ENCODE measurements at places on chromosomes 2 and 18. TPM values are rescaled to one million over a fixed set of nuclear protein-coding genes. Genes with fewer than 3 reads are reported as not detected.

Gene RUFY4
- not detected for total RNA-seq

Gene LIPG
- total RNA-seq: not detected

Gene CNGA3
- not detected for total RNA-seq

GRCh38 chr2:38581193-38582147 is 21.3 kb downstream of the HNRNPLL start:
- no peak for DNase-seq

- no peak for DNase-seq
These were observed 190.7 kb downstream of the MTCL1 start for GRCh38 chr18:8895987-8896619.

GRCh38 chr2:215631696-215632095 is 195.8 kb upstream of the FN1 start:
- DNase-seq: no peak

- DNase-seq: no peak
These were observed 642.4 kb upstream of the RAB6C start for GRCh38 chr2:129337076-129337475.

DNA sequence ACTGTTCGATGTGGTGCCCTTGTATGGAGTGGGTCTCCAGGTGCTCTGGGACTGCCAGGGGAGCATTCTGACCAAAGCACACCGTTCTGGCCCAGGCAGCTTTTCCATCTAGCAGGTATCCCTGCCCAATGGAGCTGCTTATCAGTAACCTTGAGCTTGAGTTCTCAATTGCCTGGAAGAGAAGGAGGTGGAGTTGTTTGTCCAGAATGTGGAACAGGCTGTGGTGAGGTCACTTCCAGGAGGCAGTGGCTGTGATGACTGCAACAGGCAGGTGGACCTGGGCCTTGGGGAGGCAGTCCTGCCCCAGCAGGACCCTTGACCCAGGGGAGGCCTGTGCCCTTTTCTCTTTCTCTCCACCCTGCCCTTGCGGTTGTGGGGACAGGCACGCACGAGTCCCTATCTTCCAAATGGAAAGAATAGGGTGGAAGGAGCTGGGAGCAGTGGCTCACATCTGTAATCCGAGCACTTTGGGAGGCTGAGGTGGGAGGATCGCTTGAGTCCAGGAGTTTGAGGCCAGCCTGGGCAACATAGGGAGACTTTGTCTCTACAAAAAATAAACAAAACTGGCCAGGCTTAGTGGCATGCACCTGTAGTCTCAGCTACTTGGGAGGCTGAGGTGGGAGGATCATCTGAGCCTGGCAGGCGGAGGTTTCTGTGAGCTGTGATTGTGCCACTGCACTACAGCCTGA is 66.2 kb upstream of the MCFD2 start:
- DNase-seq: no peak

- DNase-seq: no peak
These were observed 52.1 kb upstream of the CTIF start for GRCh38 chr18:48486754-48487153.

Measured in CD8-positive, alpha-beta memory T cell (primary cell).